HepG2 (cell line): ENCODE measurements at places on chromosomes 16 and 17. TPM values are rescaled to one million over a fixed set of nuclear protein-coding genes. Genes with fewer than 3 reads are reported as not detected.

CCL17 gene
- total RNA-seq, result not detected in 2 replicates

KRT31 gene
- total RNA-seq, result not detected in 2 replicates

ATP1B2 gene
- not detected in 2 replicates for total RNA-seq

MT1M gene
- 4.6 and 5.5 TPM in 2 replicates for total RNA-seq

ELMO3 gene
- 0.58 and 2.6 TPM in 2 replicates for total RNA-seq

SLC6A4 gene
- total RNA-seq, result 5.6 and 7.6 TPM in 2 replicates

PPM1D gene
- 26.2 and 32.3 TPM in 2 replicates for total RNA-seq

OTOP2 gene
- not detected in 2 replicates for total RNA-seq

CRISPLD2 gene
- total RNA-seq, result 0.14 and 0.31 TPM in 2 replicates

CBFA2T3 gene
- not detected in 2 replicates for total RNA-seq

DNA sequence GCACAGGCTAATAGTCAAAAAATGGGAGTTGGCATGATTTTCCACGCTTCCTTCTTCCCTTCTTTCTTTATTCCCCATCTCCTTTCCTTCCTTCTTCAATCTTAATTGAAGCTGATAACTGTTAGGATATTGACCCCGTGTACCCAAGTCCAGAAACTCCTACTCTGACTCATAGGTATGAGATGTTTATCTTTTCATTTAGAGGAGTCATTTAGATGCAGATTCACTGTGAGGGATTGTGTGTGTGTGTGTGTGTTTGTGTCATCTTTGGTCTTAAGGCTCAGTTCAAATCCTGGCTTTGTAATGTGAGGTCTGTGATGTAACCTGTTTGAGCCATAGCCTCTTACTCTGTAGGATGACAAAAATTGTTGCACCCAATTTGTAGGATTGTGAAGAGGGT is 332.0 kb upstream of the MAF start:
- no peak for DNase-seq

GRCh38 chr16:67651847-67652246 is 6.9 kb downstream of the CARMIL2 start:
- DNase-seq, result no peak

- no peak for DNase-seq
Measured at GRCh38 chr16:14494396-14494966, 135.6 kb downstream of the PARN start.

- no peak for DNase-seq
Measured at GRCh38 chr16:63896383-63897109, 1225.3 kb downstream of the CDH11 start.

DNA sequence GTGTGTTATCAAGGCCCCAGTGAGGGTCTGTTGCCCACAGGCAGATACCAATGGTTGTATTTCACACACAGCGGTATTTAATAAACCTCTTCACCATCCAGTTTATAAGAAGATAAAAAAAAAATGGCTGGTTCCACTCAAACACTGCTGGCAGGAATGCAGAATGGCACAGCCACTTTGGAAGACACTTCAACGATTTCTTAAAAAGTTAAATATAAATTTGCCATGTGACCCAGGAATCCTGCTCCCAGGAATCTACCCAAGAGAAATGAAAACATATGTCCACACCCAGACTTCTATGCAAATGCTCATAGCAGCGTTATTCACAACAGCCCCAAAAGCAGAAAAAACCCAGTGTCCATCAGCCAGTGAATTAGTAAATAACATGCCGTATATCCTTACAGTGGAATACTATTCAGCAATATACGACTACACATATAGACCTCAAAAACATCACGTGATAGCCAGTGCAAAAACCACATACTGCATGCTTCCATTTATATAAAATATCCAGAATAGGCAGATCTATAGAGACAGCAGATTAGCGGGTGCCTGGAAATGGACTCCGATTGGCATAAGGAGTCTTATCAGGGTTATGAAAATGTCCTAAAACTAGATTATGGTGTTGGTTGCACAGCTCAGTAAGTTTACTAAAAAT is 38.7 kb downstream of the XYLT1 start:
- no peak for DNase-seq

DNA sequence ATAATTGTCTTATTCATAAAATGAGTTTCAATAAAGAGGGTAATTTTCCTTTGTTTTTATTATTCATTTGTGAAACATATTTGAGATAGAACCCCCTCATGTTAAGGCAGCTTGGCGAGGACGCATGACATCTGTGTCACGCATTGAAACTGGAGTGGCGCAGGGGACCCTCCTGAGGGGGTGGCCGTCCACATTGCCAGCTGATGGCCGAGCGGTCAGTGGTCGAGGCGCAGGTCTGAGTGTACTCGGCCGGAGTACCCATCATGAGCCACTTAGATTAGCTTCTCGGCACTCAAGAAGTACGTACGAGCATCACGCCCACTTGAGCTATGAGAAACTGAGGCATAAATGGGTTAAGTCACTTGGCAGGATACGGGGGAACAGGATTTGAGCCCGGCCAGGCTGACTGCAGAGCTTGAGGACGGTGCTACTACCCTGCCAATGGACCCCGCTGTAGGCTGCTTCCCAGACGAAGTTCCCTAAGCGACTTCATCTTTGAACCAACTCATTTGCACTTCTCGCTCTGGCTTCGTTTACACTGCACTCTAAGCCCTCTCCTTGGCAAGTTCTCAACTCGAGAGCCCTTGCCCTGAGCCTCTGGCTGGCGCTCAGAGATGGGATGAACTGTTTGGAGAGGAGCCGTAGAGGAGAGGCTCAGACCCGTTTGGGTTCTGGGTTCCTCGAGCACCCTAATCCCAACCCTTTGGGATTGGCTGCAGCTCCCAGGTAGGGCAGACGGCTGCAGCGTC is 91.8 kb downstream of the SDK2 start:
- DNase-seq, result no peak

- DNase-seq, result no peak
Measured at GRCh38 chr16:30354423-30355143, 525 bp downstream of the CD2BP2 start.

DNA sequence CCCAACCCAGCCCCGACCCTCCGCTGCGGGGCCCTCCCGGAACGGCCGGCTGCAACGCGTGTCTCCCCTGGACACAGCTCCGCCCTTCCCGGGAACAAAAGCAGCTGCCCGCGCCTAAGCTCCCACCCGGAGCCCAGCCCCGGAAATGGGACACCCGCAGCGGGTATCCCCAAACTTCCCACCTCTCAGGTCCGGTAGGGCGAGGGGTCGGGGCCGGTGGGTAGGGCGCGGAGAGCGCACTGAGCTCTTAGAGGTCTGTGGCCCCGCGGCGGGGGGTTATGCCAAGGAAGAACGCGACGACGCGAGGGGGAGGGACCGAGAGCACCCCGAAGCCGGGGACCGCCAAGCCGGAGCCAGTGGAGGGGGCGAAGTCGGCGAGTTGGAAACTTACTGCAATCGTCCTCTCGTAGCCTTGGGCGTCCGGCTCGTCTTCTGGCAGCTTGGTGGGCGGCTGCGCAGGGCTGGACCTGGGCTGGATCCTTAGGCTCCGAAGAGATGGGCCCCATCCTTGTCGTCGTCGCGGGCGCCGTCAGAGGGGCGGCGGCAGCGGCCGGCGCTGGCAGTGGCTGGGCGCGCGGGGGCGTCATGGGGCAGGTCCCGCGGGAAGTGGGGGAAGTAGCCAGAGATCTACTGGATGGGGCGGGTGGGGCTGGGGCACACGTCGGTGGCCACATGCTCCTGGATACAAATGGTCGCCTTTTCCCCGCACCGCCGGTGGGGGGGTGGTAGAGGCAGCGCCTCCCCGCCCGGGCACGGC is 6.9 kb downstream of the USP6 start:
- DNase-seq, result no peak

- no peak for DNase-seq
Measured at GRCh38 chr16:12540290-12540689, 263.4 kb downstream of the CPPED1 start.

- no peak for DNase-seq
Measured at GRCh38 chr16:21560462-21560861, 38.9 kb upstream of the METTL9 start.

DNA sequence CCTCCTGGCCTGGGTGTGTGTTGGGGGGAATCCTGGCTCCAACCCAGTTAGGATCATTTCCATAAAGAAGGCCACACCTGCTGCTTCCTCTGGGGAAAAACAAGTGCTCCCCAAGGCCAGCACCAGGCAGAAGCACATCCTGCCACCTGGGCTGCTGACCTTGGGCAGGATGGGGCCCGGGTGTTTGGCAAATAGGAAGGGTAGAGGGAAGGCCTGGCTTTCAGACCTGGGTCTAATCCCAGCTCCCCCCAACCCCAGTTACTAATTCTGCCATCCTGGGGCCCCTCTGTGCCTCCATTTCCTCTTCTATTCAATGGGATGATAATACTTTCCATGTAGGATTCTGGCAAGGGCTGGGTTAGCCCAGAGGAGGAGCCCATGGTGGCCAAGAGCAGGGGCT is 3.0 kb upstream of the NLRC5 start:
- no peak for DNase-seq
